Nephron progenitor cell (in vitro differentiated cells): ENCODE measurements at places on chromosomes 12 and 14.
A peak's percentile ranks its signal among the peaks of the same experiment; 100 is the strongest.

DNA sequence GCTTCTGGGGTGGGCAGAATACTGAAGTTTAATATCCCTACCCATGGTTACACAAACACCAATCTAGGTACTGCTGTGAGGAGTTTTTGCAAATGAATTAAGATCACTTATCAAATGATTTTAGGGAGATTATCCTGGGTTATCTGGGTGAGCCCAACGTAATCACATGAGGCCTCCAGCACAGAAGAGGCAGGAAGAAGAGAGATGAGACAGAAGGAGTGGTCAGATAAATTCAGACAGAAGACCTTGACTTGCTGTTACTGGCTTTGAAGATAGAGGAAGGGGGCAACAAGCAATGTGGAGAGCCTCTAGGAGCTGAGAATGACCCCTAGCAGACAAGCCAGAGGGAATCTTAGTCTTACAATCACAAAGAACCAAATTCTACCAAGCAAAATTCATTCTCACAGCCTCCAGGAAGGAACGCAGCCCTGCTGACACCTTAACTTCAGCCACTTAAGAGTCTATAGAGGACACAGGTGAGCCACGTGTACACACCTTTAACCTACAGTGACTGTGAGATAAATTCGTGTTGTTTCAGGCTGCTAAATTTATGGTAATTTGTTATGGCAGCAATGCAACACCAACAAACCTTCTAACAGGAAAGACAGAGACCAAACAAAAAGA is 49.4 kb downstream of the FERMT2 start:
- no peak for DNase-seq

- no peak for DNase-seq
These were observed 279.2 kb downstream of the SYT1 start for GRCh38 chr12:79143803-79144202.

DNA sequence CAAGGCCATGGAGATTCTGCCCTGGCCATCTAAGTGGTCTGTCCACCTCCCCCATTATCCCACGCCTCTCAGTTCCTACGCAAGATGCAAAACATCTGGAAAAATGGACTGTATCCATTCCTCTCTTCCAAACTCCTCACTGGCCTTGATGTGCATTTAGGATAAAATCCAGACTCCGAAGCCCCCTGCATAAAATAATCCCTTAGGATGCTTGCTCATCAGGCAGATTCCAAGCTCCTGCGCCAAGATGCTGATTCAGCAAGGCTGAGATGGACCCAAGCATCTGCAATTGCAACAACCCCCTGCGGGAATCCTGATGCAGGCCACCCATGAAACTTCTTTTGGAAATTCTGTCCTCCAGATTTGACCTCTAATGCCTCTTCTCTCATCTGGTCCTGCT is 81.6 kb downstream of the SPRING1 start:
- DNase-seq = no peak

- no peak for DNase-seq
These were observed 1.8 kb downstream of the PXMP2 start for GRCh38 chr12:132689227-132689626.

- DNase-seq = no peak
These were observed 293.2 kb upstream of the FAR2 start for GRCh38 chr12:28855761-28856310.

DNA sequence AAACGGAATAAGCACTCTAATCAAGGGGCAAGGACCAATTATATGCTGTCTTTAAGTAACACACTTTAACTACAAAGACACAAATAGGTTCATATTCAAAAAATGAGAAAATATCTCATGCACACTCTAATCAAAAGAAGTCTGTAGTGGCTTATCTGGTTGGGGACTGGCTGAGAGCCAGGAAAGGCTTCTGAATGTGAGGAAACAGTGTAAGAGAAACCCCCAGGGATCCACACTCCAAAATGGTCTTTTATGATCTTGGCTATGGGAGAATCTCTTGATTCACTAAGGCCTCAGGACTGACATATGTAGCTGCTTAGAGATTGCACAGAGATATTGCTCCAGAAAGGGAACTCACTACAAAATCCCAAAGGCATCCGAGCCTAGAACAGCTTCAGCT is 10.3 kb downstream of the CTSG start:
- DNase-seq = no peak

DNA sequence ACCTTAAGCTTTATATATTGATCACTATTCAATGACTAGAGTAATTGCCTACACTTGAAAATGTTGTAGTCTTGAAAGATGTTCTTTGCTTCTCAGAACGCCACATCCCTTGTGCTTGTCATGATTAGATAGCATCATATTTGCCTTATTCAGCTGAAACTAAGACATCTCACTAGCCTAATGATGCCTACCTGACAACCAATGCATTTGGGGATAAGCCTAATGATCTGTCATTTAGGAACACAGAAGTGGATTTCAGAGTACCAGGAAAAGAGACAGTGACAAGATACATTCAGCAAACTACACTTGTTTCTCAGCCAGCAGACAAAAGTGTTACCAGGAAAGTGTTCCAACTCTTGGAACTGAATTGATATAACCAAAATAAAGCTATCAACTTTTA is 83.7 kb downstream of the ARMH4 start:
- no peak for DNase-seq

GRCh38 chr14:94388027-94388383 is 397 bp downstream of the SERPINA1 start:
- DNase-seq = no peak

DNA sequence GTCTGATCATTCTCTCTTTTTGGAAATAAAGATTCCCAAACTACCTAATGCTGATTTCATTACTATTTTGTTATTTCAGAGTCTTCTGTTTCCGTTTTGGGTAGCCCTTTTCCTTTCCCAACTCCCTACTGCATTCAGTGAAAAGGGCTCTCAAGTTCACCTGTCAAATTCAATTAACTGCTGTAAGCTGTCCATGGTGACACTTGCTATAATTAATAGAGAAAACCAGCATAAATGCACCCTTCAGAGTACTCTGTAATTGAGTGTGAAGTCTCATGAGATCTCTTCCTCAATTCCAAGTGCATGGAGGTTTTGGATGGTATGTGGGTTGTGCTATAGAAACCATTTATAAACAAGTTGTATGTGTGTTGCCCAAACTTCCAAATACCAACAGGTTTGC is 187.2 kb downstream of the RPL10L start:
- DNase-seq = no peak

GRCh38 chr12:100474617-100475016 is 951 bp downstream of the NR1H4 start:
- DNase-seq = no peak

DNA sequence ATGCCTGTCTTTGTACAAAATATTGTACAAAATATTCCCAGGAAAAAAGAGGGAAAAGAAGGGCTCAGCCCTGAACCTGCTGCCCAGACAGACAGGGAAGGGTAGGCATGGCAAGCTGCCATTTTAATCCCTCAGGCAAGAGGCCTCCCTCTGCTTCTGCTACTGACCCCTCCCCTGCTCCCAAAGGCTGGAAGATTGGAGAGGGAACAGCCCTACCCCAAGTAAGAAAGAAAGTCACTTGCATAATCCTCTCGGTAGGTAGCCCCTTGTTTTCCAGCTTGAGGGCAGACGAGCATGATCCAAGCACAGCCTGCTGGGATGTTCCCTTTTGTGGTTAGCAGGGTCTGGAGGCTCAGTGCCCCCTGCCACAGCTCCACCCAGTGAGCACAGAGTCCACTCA is 20.7 kb downstream of the ADCY6 start:
- DNase-seq = no peak

DNA sequence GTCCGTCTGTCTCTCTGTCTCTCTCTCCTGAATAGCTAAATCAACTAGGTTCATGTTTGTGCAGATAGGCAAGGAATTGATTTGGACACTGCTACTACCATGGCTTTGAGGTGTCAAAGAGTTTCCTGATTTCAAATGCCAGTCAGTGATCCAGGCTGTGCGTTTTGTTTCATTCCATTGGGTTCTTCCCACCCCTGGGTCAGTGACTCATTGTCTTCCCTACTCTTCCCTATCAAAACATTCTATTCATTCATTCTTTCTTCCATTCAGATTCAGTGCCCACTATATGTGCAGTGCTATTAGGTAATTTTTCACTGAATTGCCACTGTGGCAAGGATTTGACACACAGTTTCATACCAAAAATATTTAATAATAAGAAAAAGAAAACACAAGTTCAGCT is 50.4 kb downstream of the RPH3A start:
- no peak for DNase-seq

DNA sequence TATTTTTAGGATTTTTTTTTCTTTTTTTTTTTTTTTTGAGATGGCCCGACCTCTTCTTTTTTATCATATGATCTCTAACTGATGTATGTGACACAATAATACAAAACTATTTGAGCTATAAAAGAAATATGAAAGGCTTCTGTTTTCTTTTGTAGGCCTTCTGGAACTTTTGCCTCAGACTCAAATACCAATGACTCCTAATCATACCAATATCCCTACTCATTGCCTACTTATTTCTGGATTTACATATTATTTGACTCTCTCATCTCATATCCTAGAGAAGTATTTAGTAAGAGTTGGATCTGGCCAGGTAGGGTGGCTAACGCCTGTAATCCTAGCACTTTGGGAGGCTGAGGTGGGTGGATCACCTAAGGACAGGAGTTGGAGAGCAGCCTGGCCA is 12.7 kb upstream of the WDR89 start:
- DNase-seq = no peak

DNA sequence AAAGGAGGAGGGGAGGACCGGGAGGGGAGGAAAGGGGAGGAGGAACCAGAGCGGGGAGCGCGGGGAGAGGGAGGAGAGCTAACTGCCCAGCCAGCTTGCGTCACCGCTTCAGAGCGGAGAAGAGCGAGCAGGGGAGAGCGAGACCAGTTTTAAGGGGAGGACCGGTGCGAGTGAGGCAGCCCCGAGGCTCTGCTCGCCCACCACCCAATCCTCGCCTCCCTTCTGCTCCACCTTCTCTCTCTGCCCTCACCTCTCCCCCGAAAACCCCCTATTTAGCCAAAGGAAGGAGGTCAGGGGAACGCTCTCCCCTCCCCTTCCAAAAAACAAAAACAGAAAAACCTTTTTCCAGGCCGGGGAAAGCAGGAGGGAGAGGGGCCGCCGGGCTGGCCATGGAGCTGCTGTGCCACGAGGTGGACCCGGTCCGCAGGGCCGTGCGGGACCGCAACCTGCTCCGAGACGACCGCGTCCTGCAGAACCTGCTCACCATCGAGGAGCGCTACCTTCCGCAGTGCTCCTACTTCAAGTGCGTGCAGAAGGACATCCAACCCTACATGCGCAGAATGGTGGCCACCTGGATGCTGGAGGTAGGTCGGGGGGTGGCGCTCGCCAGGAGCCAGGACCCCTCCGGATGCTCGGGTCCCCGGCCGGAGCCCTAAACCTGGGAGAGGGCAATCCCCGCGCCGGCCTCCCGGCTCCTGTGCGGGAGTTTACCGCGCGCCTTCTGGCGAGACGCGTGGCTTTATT is at the start of gene CCND2:
Gene CCND2 (plus strand): TSS at position 111 of the 744 bp plus-strand sequence. CDS start 279 bp downstream, at position 390.
- peak; percentile 82 for DNase-seq

DNA sequence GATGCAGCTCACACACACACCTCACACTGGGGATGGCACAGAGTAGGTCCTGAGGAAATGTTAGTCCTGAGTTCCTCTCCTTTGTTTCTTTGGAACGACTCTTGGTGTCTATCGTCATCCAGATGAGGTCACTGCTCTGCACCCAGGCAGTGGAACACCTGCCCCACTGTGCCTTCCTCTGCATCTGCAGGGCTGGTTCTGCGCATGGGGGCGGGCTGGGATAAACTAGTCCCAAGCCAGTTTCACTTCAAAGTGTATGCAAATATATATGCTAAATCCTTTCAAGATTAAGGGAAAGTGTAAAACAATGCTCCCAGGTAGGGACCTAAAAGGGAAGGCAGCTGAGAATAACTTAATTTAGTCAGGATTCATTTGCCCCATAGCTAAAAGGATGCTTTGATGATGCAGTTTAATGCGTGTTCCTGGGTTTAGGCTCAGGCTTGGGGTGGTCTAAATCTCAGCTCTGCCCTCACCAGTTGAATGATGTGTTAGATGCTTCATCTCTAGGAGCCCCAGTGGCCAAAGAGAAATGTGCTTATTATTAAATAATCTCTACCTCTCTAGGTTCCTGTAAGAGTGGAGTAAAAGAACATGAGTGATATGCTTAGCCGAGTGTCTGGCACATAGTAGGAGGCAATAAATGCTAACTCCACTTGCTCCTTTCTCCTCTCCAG is 47.1 kb upstream of the OVCH1 start:
- DNase-seq = no peak

DNA sequence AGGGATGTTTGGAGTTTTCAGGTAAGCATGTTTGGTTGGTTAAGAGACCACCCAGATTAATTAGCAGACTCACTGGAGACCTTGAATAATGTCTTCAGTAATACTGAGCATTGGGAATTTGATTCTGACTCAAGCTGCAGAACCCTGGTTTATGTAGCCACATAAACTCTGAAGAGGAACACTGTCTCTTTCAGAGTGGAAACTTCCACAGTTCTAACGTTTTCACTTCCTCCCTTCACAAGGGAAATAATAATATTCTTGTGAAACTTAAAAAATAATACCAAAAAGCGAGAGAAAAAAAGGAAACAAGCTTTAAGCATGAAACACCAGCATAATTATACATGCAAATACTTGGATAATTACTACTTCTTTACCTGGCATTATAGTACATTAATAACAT is 40.0 kb upstream of the ST8SIA1 start:
- DNase-seq = no peak

GRCh38 chr12:108587826-108588225 is 10.1 kb downstream of the TMEM119 start:
- DNase-seq = no peak

DNA sequence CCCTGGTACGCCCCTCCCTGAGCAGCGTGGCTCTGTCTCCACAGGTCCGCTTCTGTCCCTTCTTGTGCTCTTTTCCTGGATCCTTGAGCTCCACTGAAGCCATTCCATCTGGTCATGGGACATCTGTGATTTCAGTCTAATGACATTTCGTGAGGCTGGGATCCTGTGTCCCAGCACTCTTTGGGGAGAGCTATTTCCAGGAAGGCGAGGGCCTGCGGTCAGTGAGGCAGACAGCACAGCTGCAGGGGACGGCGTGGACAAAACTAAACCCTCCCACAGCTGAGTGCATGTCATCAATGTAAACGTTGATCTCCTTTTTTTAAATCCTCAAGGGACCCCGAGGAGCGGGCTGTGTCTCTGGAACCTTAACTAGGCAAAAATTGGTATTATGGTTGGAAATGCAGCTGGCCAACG is 127.7 kb downstream of the DACT1 start:
- peak; percentile 45 for DNase-seq

DNA sequence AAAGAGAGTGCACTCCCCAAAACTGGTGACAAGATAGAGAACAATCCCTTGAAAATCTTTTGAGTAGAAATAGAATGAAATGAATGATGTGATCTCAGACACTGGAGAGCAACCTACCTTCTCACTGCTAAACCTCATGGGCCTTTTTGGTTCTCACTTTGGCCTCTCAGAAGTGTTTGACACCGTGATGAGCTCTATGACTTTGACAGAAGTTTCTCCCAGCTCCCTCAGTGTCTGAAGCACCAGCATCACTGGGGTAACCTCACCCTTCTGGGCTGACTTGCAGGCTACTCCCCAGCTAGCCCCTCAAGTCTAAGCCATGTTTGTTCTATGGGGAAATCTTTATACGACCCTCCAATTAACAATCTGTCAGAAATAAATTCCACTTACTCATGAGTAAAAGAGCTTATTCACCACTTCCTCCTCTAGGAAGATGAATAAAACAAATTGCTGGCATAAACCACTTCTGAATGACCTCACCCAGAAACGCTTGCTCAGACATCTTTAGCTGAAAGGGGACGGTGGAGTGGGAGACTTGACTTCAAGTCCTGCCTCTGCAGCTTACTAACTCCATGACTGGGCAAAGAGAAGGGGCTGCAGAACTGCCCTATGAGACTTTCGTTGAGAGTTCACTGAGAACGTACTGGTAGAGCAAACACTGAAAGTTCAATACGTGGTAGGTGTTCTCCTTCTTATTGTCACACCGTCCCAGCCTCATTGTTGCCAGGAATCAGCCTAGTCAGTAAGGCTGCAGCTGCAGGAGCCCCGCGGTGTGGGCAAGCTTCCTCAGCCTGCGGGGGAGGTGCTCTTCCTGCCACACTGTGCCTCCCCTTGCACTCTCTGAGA is 46.5 kb downstream of the ST8SIA1 start:
- DNase-seq = no peak
